ENCODE measurements at places on chromosomes 1 and 21.
A peak's percentile ranks its signal among the peaks of the same experiment; 100 is the strongest.

GRCh38 chr1:228490120-228491078, 3.2 kb downstream of the RNF187 start:
- DNase-seq, result no peak

GRCh38 chr1:47962750-47963492, 34.3 kb downstream of the TRABD2B start:
- DNase-seq, result no peak

DNA sequence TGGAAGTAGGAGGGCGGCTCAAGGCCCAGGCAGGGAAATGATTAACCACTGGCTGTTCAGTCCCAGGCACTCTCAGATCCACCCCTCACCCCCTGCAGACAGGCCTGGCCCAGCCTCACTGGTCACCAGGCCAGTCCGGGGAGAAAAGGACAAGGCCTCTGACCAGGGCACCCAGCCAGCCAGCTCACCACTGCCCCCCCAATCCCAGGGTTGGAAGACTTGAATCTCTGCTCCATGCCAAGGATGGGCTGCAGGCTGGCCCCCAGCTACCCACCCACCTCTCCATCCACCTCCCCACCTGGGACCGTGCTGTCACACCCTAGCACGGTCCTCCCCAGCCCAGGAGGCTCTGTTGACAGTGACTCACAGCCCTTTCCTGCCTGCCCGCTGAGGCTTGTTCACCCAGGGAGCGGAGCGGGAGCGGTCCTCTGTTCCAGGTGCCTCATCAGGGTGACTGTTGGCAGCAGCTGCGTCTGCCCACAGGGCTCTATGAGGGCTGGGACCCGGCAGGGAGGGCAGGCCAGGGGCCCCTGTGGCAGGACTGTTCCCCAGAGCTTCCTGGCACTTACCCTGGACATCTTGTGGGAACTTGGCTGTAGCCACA, 2.2 kb downstream of the LAD1 start:
- no peak for DNase-seq

GRCh38 chr1:42206164-42206563, 41.6 kb upstream of the GUCA2A start:
- no peak for DNase-seq

- no peak for DNase-seq
Measured at GRCh38 chr1:201655243-201655642, 116.3 kb downstream of the NAV1 start.

DNA sequence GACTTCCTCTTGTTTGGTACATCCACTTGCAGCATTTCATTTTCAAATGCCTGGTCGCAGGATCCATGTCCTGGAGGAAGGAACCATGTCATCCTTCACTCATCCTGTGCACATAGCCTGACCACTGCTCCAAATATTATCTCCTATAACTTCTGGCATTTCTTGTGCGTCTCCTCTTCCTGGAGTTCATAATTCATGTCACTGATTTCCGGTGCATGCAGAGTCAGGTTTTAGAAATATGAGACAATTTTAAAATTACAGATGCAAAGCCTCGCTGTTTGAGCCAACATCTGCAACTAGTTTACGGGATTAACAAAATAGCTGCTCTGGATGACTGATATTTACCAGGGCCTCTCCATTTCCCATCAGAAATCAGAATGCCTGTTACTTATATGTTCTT, 268.1 kb downstream of the DNM3 start:
- no peak for DNase-seq

GRCh38 chr1:114108751-114109255, 44.9 kb downstream of the SYT6 start:
- no peak for DNase-seq

DNA sequence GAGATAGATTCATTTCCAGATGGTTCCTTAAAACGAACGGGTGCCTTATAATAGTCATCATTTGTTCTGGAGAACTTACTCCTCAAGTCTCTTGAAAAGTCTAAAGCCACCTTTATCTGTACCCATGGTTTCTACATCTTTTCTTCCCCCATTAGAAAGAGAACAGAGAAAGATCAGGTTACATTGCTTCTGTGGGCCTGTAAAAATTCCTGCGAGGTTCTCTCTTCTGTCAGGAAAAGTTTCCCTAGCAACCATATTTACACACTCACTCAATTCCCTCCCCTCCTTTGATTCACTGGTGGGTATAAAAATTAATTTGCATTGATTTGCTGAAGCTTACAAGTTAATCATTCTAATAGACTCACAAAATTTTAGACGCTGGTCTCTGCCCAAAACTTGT, 6.7 kb downstream of the PHC2 start:
- no peak for DNase-seq

DNA sequence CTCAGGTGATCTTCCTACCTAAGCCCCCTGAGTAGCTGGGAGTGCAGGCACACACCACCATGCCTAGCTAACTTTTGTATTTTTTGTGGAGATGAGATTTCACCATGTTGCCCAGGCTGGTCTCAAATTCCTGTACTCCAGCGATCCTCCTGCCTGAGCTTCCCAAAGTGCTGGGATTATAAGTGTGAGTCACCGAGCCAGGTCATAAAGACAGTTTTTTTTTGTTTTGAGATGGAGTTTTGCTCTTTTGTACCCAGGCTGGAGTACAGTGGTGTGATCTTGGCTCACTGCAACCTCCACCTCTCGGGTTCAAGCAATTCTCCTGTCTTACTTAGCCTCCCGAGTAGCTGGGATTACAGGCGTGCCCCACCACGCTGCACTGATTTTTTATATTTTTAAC, 42.1 kb downstream of the KIF1B start:
- DNase-seq, result no peak

GRCh38 chr1:203172184-203173010, 3.2 kb downstream of the MYBPH start:
- DNase-seq, result peak; percentile 6

DNA sequence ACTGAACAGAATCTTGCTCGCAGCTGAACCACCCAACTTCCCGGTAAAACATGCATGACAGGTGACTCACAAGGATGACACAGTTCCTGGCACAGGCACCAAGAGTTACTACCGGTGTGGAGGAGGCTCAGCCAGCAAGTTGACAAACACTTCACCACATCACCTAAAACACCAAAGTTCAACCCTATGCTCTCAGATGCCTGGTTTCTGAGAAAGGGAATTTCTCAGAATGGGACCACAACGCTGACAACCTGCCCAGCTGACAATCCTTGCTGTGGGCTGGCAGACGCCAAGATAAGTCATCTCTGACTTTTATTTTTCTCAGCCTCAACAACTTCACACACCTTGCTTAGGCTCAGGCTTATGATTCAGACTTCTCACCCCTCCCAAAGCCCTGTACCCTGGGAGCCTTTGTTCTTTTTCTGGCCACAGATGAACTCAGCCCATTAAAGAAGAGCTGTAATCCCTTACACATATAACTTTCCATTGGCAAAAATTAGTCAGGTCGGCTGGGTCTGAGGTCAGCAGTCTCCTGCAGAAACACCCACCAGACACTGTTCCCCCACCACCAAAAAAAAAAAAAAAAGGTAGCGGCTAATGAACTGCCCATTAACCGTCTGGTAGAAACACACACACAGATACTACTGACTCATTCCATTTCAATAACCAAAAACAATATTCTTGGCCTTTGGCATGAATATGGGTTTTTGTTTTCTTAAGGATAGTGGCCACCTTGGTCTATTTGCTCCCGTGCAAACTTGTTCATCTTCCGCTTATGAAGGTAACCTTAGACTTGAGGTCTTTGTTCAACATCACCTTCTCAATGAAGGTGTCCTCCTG, 10.8 kb upstream of the TIAM1 start:
- DNase-seq, result peak; percentile 58

DNA sequence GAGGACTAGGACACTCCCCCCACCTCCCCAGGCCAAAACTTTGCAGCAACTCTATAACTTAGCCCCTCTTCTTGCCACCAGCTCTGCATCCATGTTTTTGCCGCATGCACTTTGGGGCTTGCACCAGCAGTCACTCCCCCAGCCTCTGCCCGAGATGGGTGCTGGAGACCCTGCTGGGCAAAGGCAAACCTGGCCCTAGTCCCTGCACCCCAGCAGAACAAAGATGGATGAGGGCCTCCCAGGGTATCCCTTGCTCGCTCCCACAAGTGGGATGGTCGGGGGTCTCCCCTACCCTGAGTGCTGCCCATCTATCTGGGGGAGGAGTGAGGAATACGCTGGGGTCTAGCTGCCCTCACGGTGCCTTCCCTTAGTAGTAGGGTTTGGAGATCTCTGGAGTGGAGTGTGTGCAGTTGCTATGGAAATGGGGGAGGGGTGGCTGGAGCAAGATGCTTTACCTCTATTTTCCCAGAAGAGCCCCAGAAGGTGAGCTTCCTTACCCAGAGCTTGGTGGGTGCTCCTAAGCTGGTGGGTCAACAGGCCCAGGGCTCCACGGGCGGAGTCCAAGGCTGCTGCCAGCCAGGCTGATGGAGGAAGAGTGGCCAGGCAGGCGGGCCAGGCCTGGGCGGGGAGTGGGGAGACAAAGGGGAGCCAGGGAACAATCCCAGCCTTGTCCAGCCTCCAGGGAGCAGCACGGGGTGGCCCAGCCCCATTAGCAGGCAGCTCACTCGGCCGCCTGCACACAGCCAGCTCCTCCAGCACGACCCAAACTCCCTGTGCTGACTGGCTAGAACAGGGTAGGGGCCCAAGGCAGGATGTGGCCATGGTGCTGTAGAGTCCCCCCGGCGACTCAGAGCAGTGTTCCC, at the start of gene PAQR6:
Gene PAQR6 (minus strand): TSS at position 597 of the 863 bp plus-strand sequence. CDS start 1,325 bp downstream, outside the sequence.
- no peak for DNase-seq

DNA sequence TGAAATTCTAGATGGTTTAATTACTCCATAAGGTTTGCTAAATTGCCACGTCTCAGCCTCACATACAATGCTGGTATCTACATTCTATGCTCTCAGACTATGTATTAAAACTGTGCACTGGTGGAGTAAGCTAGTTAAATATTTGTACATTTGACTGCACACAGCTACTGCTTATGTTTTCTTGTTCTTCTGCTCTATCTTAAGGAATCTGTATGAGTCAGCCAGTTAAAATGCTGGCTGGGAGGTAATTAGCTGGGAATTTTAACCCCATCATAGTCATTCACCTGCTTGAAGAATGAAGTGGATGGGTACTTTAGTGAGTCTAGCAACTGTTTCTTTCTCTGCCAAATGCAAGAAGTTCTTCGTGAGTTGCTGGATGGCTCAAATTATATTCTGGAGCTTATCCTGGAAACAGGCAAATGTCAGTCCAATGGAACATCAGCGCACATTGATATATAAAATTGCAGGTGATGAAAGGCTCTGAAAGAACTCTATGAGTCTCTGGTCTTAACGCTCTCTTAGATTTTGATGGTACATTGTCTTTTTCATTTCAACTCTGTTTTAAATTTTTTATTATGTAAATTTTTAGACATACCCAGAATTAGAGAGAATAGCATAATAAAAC, 83.4 kb downstream of the BACH1 start:
- no peak for DNase-seq

- no peak for DNase-seq
Measured at GRCh38 chr1:11847667-11848372, at the start of gene NPPA. Gene NPPA (minus strand): TSS chr1:11847783. CDS start chr1:11847684, 99 bp downstream.

GRCh38 chr1:214446772-214447556, 104.4 kb downstream of the PTPN14 start:
- no peak for DNase-seq
